T-helper 1 cell (primary cell): ENCODE measurements at places on chromosomes 1 and 21.

DNA sequence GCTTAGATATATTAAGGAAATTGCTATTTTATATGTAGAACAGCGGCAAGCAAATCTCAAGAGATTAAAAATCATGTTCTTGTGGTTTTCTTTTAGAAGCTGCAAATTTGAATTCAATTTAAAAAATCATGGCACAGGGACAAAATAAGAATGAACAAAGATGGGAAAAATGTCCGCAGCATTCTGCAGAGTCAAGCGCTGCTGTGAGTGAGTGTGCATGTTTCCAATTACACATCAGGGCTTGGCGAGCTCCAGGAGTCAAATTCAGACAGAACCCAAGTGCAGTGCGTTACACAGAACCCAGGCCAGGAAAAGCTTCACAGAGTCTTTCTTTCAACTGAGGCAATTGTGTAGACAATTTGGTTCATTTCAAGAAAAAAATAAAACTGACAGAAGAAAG lies 33.3 kb upstream of the ERG start:
- no peak for DNase-seq

- no peak for DNase-seq
Observed at GRCh38 chr1:112529301-112529700, 20.5 kb downstream of the WNT2B start.

- no peak for DNase-seq
Observed at GRCh38 chr1:14142397-14143100, 442.6 kb downstream of the PRDM2 start.

DNA sequence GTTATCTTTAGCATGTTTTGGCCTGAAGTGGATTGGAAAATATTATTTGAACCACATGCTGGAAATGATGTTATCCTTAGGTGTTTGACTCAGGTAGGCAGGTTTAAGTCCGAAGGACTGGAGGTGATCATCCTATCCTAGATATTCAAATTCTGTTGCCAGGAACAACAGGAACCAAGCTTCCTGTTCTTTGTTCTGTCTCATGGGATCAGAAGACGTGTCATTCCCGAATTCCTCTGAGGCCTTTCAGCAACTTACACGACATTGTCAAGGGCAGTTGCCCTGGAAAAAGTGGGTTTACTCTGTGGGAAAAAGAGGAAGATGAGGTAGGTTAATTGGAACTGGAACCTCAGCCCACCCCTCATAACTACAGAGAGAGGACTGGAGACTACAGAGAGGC lies 36.6 kb downstream of the SLAMF6 start:
- DNase-seq = no peak

DNA sequence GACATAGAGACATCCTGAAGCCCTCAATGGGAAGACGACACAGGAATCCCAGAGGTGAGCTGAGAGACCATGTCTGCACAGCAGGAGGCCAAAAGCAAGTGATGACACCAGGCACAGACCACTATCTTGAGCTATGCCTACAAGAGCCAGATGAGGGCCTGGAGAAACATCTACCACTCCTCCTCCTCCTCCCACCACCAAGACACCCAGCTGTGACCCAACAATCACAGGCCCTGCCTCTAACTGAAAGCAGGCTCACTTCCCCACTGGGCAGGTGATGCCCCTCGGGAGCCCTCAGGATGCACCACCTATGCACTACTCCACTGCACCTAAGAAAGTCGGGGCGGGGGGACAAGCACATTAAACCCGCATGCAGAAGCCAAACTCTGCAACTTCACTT lies 16.5 kb downstream of the TADA1 start:
- DNase-seq = no peak
